ENCODE measurements at places on chromosomes 7 and 10.

DNA sequence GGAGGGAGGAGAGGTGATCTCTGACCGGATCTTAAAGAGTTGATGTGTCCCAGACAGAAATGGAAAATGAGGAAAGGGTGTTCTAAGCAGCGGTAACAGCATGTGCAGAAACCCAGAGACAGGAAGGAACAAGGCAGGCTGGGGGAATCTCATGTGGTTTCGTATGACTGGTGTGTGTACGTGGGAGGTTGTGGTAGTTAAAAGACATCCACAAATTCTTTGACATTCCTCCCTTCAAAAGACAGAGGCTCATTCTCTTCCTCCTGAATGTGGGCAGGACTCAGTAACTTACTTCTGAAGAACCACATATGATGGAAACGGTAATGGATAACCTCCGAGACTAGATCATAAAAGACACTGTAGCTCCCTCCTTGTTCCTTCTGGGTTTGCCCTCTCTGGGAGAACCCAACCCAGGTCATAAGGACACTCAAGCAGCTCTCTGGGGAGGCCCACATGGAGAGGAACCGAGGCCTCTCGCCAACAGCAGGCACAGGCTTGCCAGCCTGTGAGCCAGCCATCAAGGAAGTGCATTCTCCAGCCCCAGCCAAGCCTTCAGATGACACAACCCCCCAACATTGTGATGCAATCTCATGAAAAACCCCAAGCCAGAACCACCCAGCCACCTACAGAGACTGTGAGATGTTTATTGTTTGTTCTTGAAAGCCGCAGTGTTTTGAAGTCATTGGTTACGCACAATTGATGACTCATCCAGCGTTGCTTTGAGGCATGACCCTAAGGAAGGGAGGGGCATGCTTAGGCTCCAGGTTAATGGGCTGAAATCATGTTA, 116.0 kb downstream of the SLIT1 start:
- no peak for DNase-seq

GRCh38 chr10:59560990-59561389, 148.7 kb downstream of the SLC16A9 start:
- no peak for DNase-seq

- no peak for DNase-seq
These were observed 94.3 kb upstream of the PDE1C start for GRCh38 chr7:32164341-32164996.

GRCh38 chr7:42907316-42907715, 4.6 kb downstream of the C7orf25 start:
- no peak for DNase-seq

GRCh38 chr10:117938104-117938503, 108.6 kb downstream of the RAB11FIP2 start:
- DNase-seq: no peak

DNA sequence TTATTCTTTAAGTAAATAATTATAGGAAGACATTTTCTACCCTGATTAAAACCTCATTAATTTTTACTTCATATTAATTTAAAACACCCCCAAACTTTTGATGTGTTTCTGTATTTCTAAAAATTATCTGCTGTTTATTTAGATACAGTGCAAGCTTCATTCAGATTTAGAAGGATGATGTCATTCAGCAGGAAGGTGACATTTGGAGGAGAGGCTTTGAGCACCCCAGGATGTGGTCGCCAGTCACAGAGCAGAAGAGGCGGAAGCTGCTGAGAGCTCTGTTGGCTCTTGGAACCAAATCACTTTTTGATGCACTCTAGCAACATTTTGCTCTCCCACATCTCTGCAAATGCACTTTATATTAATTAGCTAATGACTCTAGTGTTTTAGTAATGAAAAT, 233.9 kb upstream of the CACNA2D1 start:
- DNase-seq: peak; percentile 27

- DNase-seq: no peak
These were observed 352.4 kb upstream of the AOAH start for GRCh38 chr7:37076668-37077067.
